Mesenteric fat pad (tissue), 1 donor: ENCODE measurements at places on chromosomes 5 and 9. TPM values are rescaled to one million over a fixed set of nuclear protein-coding genes. Genes with fewer than 3 reads are reported as not detected.
A peak's percentile ranks its signal among the peaks of the same experiment; 100 is the strongest.

GRCh38 chr5:179818746-179819295 is 1.9 kb upstream of the SQSTM1 start:
- peak; percentile 98 for DNase-seq

- DNase-seq: no peak
Observed at GRCh38 chr5:122126177-122126755, 3.1 kb upstream of the ZNF474 start.

GRCh38 chr9:13879981-13880380 is 434.0 kb downstream of the NFIB start:
- no peak for DNase-seq

Gene WDR31
- 4.9 TPM for total RNA-seq

Gene FBLL1
- total RNA-seq: not detected

Gene SCGB3A2
- not detected for total RNA-seq
